ENCODE measurements at places on chromosomes 5 and 9.

GRCh38 chr9:96883922-96884321, 29.6 kb upstream of the ZNF782 start:
- no peaks in the 10 kb centered on the region for H3K4me1 ChIP-seq
- H3K27me3 ChIP-seq: no peaks in the 10 kb centered on the region
- H3K27ac ChIP-seq: no peak overlapping the region
- no peak for DNase-seq

DNA sequence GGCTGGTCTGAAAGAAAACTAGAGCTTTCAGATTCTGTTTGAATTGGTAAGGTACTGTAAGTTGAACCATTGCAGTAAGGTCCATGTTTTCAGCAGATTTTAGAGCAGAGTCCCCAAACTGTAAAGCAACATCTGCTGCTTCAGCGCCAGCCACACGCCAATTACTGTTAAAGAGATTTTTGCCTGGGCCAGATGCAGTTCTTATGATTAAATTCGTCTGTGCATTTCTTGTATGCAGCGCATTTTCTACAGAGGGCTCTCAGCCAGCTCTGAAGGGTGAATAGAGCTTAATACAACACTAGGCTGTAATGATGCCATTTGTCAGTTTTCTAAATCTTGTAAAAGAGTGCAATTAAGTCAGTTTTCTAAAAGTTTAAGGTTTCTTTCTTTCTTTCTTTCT, 246.3 kb downstream of the COX7C start:
- DNase-seq: no peak
- no peaks in the 10 kb centered on the region for H3K36me3 ChIP-seq
- no peak overlapping the region for H3K27ac ChIP-seq
- no peaks in the 10 kb centered on the region for H3K27me3 ChIP-seq

DNA sequence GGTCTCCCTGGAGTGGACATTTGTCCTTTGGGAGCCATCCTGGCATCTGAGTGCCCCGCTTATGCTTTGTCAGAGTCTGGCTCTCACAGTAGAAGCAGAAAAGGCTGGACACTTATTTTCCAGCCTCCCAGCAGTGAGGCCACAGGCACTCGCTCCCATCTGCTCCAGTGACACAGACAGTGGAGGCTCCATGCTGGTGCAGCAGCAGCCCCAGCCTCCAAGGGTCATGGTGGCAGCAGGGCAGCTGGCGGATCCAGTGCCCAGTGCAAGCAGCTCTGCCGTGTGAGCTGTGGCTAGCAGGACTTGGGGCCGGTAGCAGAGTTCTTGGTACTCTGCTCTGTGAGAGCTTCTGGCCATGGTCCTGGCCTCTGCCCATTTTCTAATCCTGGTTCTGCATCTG, 157.3 kb upstream of the ALDH1B1 start:
- DNase-seq: no peak
- no peaks in the 10 kb centered on the region for H3K36me3 ChIP-seq
- H3K27me3 ChIP-seq: no peaks in the 10 kb centered on the region
- no peak overlapping the region for H3K4me3 ChIP-seq
- H3K27ac ChIP-seq: no peak overlapping the region
- H3K4me1 ChIP-seq: no peaks in the 10 kb centered on the region

- H3K4me3 ChIP-seq: no peak overlapping the region
- H3K36me3 ChIP-seq: no peaks in the 10 kb centered on the region
- H3K27ac ChIP-seq: no peak overlapping the region
- no peaks in the 10 kb centered on the region for H3K27me3 ChIP-seq
- H3K4me1 ChIP-seq: no peaks in the 10 kb centered on the region
Measured at GRCh38 chr5:83363111-83363885, 108.2 kb upstream of the VCAN start.

All from pancreas (tissue), 10 donors.